Tongue (tissue), 3 donors: ENCODE measurements at places on chromosomes 1 and 21. TPM values are rescaled to one million over a fixed set of nuclear protein-coding genes. Genes with fewer than 3 reads are reported as not detected.

Gene ARL8A
- total RNA-seq, result 29.8 TPM

Gene ATP1A2
- total RNA-seq, result 144 TPM

DNA sequence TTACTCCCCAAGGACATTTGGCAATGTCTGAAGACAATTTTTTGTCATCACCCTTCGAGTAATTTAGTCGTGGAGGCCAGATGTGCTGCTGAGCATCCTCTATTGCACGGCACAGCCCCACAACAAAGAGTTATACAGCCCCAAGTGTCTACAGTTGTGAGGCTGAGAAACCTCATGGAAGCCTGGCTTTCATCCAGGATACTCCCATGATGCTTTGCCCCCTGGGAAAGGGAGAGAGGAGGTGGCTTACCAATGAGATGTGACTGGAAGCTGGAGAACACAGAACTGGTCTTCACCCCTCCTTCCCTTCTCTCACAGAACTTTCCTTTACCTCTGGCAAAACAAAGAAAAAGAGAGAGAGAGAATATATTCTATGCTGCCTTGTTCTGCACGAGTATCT is 150.9 kb upstream of the VAMP3 start:
- no peak for DNase-seq

DNA sequence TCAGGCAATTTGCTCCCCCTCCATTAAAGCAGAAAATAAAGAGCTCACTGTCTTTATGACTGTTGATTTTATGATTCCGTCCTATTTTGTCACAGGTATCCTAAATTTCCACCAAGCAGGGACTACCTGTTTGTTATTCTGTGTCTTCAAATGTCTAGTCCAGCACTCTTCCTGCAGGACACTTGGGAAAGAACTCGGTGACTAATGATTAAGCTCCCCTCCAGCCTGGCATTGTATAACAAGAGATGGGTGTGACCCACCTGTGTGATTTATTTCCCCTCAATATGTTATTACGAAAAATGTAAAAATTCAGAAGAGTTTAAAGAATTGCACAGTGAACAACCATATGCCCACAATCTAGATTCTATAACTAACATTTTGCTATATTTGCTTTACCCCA is 42.9 kb upstream of the LRRN2 start:
- no peak for DNase-seq

GRCh38 chr1:67843331-67843730 is 10.1 kb upstream of the GNG12 start:
- no peak for DNase-seq

DNA sequence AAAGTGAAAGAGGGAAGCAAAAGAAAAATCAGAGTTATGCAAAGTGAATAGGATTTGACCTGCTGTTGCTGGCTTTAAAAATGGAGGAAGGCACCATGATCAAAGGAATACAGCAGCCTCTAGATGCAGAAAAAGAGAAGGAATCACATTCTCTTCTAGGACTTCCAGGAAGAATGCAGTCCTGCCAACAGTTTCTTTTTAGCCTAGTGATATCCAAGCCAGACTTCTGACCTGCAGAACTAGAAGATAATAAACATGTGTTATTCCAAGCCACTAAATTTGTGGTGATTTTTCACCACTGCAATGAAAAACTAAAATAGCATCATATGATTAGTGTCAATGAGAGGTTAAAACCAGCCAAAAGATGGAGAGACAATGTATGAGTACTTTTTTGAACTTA is 101.9 kb upstream of the ADAMTS5 start:
- no peak for DNase-seq
